ENCODE measurements at places on chromosomes 16 and 17.
A peak's percentile ranks its signal among the peaks of the same experiment; 100 is the strongest.

GRCh38 chr17:49556223-49556943, 19.3 kb upstream of the NXPH3 start:
- no peak for DNase-seq

GRCh38 chr17:33120103-33120502, 128.5 kb downstream of the SPACA3 start:
- no peak for DNase-seq

DNA sequence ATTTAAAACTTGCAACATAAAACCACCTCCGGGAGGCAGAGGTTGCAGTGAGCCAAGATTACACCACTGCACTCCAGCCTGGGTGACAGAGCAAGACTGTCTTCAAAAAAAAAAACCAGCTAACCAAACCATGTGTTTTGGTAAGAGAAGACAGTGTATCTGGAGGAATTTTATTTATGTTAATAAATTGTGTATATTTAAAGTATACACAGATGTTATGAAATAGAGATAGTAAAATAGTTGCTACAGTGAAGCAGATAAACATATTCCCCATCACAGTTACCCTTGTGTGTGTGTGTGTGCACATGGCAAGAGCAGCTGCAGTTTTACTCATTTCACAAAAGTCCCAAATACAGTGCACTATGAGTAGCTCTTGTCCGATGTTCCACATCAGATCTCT, 54.8 kb upstream of the CRISPLD2 start:
- no peak for DNase-seq

DNA sequence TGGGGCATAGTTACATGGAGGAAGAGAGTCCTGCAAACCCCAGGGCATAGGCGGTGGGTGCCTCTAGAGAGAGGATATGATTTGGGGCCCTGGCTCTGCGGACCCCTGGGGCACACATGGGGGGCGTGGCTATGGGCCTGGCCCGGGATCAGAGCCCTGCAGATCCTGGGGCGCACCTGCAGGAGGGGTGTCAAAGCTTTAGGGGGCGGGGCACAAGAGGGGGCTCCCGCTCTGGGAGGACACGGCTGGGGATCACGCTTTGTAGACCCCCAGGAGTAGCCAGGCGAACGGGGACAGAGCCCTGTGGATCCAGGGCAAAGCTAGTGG, 497 bp downstream of the BCL7C start:
- no peak for DNase-seq

- DNase-seq, result no peak
These were observed 30.1 kb upstream of the HAPSTR1 start for GRCh38 chr16:9061358-9061813.

- no peak for DNase-seq
These were observed 30.7 kb upstream of the METTL9 start for GRCh38 chr16:21568502-21569189.

- no peak for DNase-seq
These were observed 211.2 kb downstream of the IRF8 start for GRCh38 chr16:86110134-86110533.

DNA sequence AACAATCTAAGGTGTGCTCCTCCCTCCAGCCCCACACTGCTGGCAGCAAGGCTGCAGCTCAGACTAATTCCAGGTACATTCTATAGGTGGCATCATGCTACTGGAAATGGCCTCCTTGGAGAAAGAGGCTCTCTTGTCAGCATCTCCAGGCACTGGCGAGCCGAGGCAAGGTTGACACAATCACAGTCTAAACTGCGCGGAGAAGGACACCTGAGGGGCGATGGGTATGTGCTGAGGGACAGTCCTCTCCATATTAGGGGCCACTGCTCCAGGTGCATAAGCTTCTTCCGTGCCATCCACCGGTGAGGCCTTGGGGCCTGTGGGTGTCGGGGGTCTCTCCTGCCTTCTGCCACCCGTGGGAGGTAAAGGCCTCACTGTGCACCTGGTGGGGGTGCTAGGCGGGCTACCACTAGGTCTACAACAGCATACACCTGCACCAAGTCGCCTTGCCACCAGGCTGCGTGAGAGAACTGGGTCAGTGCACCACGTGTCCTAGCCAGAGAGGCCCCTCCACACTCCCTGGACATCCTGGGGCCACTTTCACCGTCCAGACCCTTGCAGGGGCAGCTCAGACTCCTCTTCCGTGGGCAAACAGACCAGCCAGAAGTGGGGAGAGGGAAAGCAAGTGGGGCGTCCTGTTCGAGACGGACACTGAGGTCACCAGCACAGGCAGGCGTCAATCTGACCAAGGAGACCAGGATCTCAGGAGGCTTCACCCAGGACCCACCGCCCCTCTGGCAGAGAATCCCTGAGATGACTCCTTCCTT, 12.1 kb upstream of the CBX8 start:
- DNase-seq, result no peak

DNA sequence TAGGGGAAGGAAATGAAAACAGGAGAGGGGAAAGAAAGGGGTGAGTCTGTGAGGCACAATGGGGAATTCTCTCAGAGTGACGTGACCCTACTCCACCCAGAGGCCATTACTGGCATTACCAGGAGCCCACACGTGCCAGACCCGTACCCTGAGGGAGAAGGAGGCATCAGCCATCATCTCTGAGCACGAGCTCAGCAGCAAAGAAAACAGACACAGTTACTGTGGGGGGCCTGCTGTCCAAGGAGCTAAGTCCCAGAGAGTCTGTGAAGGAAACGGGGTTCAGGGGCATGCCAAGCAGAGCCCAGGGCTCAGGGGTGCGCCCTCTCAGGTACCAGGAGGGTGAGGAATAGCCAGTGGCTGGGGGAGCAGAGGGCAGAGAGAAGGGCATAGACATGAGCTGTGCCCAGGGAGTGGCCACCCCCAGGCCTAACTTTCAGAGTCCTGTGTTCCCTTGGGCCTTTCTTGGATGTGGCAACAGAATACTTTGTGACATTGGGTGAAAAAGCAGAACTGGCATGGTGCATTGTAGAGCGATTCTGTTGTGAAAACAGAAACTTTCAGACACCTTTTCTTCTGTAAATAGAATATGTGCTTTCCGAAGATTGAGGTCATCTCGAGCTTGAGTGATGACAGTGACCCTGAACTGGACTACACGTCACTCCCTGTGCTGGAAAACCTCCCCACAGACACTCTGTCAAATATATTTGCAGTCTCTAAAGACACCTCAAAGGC, 11.3 kb downstream of the TAF1C start:
- no peak for DNase-seq

GRCh38 chr16:89827383-89828198, 684 bp upstream of the SPIRE2 start:
- no peak for DNase-seq

- DNase-seq, result no peak
These were observed 6.6 kb downstream of the NOTUM start for GRCh38 chr17:81954131-81955057.

DNA sequence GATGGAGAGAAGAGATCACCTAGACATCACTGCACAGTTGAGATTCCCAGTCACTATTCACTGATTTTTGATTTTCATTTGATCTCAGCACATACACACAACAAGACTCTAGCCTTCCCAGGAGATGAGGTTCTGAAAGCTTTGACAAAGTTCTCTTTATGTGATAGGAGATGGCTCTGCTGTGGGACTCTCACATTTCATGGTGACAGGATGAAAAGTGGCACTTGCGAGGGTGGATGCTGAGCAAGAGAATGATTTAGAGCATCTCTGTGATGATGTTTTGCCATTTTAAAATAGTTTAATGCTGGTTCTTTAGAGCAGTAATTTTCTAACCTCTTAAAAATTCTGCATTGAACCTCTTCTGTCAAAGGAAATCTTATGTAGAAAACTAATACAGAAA, 113.3 kb upstream of the CA10 start:
- no peak for DNase-seq

- no peak for DNase-seq
These were observed 101.8 kb upstream of the TNRC6C start for GRCh38 chr17:77856551-77857305.

- no peak for DNase-seq
These were observed 71.1 kb downstream of the RPGRIP1L start for GRCh38 chr16:53632526-53632925.

GRCh38 chr16:68005786-68006286, 6.6 kb upstream of the DPEP2 start:
- DNase-seq, result no peak

DNA sequence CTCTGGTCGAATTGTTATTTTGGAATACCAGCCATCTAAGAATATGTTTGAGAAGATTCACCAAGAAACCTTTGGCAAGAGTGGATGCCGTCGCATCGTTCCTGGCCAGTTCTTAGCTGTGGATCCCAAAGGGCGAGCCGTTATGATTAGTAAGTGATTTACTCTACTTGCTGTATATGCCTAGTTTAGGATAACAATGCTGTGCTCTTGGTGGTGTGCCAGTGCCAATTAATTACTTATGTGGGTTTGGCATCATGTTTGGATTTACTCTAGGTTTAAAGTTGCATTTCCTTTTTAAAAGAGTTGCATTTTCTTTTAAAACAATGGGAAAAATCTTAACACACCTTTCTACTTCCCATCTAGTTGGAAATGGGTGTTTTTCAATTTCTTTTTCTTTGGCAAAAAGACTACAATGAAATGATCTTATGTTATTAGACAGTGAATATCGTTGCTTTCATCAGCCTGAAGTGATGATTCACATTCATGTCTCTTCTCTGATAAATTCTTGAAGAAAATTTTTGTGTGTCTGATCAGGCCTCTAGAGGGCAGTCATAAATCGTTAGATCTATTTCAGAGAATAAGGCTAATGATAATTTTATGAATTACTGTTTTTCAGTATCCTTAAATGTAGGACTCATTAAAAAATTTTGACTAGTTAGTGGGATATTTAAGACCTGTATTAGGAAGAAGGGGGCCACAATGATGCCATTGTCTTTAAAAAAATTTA, 5.6 kb downstream of the SF3B3 start:
- DNase-seq, result no peak

GRCh38 chr16:78998879-78999278, 601.7 kb downstream of the MAF start:
- DNase-seq, result no peak

- DNase-seq, result no peak
These were observed 97.4 kb downstream of the MARF1 start for GRCh38 chr16:15545544-15545943.

DNA sequence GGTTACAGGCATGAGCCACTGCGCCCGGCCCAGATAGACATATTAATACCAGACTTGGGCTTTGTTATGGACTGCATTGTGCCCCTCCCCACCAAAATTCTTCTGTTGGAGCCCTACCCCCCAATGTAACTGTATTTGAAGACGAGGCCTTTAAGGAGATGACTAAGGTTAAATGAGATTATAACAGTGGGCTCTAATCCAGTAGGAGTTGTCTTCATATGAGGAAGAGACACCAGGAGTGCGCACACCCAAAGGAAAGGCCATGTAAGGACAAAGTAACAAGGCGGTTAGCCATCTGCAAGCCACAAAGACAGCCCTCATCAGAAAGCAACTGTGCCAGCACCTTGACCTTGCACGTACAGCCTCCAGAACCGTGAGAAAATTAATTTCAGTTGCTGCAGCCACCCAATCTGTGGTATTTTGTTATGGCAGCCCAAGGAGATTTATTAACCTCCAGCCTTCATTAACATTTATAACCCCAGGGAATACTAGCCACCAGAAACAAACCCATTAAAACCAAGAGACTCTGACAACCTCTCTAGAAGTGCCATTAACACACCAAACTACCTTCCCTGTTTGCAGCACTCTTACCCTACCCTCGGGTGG, 107.6 kb downstream of the TTC19 start:
- no peak for DNase-seq

- DNase-seq, result no peak
These were observed 45.6 kb downstream of the ERN1 start for GRCh38 chr17:64084086-64084939.

DNA sequence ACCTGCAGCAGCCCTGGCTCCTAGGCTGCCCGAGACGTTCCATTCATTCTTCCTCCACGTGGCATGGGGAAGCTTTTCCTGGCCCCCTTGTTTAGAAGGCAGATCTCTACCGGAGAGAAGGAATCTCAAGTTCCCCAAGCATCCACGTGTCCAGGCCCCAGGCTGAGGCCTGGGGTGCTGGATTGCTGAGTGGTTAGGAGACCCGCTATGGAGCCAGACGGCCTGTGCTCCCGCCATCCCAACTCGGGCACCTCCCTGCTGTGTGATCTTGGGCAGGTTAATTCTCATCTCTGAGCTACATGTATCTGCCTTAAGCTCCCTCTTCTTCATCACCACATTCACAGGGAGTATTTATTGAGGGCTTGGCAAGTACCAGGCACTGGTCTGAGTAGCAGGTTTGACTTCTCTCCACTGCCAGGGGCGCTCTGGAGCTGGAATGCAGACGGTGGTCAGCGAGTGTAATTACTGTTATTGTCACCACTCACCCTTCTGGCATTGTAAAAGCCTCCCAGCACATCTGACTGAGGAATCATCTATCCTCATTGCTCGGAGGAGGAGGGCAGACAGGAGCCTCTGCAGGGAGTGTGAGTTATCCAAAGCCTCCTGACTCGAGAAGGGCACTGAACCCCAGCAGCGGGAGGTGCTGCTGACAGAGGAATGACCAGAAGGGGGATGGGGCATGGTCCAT, 1.1 kb upstream of the ADGRG1 start:
- DNase-seq, result no peak

GRCh38 chr16:69544088-69544487, 21.7 kb upstream of the NFAT5 start:
- no peak for DNase-seq

GRCh38 chr17:64016231-64016784, 4.1 kb downstream of the ICAM2 start:
- no peak for DNase-seq

- no peak for DNase-seq
These were observed 5.2 kb upstream of the RAB26 start for GRCh38 chr16:2142942-2143877.

- DNase-seq, result peak; percentile 64
These were observed 157.1 kb downstream of the RGS9 start for GRCh38 chr17:65294181-65294719.

GRCh38 chr16:12752159-12752558, 51.5 kb downstream of the CPPED1 start:
- DNase-seq, result no peak

DNA sequence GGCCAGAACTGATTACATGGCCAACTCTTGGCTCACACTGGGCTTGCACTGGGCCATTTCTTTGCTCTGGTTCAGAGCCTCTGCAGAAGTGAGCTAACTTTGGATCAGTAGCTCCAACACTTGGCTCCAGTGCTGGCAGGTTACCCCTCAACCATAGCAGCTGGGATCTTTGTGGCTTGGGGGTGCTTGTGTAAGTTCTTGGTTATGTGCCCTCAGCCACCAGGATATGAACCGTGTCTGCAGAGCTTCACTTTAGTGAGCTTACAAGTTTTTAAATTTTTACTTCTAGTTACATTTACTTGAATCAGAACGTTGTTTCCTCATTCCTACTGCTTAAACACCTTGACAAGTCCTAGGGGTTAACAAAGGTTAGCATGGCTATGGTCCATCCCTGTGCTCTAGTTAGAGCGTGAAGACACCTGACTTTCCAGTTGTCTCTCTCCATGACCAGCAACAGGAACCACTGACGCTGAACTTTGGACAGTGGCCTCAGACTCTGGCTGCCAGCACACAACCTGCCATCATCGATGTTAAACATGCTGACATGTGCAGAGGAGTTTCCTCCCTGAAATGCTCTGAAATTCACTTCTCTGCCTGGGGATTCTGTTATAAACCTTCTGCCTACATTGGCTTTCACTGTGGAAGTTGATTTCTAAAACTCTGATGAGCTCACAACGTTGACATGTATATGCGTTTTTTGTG, 4.1 kb downstream of the PDF start:
- no peak for DNase-seq

GRCh38 chr17:45256114-45256966, 5.6 kb downstream of the SPATA32 start:
- no peak for DNase-seq

GRCh38 chr17:78993241-78993956, 13.7 kb upstream of the LGALS3BP start:
- no peak for DNase-seq

Data from iPS DF 19.7 (cell line).